ENCODE measurements at places on chromosomes 7 and 10. TPM values are rescaled to one million over a fixed set of nuclear protein-coding genes. Genes with fewer than 3 reads are reported as not detected.

GRCh38 chr10:52257692-52258075, 56.4 kb upstream of the DKK1 start:
- H3K27me3 ChIP-seq = no peaks in the 10 kb centered on the region
- DNase-seq = no peak
- no peaks in the 10 kb centered on the region for H3K36me3 ChIP-seq
- no peak overlapping the region for H3K4me3 ChIP-seq
- H3K27ac ChIP-seq = no peak overlapping the region
- no peaks in the 10 kb centered on the region for H3K4me1 ChIP-seq

DNA sequence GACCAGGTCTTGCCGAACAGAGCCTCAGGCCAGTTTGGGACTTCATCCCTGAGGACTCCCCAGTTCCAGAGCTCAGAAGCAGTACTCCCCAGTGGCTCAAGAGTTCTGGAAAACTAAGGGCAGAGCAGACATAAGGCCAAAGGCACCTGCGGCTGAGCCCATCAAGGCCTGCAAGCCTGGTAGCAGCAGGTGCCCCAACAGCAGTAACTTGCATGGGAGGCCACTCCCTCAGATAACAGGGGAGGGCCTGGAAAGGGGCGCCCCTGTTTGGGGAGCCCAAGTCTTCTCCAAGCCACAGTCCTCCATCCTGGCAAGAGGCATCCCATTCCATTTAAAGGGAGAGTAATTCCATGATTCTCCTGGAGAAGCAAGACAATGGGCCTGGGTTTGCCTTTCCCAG, 13.0 kb downstream of the POLL start:
- no peak overlapping the region for H3K27ac ChIP-seq
- peaks cover 28% of the 10 kb centered on the region for H3K27me3 ChIP-seq
- H3K4me3 ChIP-seq = no peak overlapping the region
- DNase-seq = no peak
- peaks cover 6% of the 10 kb centered on the region for H3K4me1 ChIP-seq

DNA sequence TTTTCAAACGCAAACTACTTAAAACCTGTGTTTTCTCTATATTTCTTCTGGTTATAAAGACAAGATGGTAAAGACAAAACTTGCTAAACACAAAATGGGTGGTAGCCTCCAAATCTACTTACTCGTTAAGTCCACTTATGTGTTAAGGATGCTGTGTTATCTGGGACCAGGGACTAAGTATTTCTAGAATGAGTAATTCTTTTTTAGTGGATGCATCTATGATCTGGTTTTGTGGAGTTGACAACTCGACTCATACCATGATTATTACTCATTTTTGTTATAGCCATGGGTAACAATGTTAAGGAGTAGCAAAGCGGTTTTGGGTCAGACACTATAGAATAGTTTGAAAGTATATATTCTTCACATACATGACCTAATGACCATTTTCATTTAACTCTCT, 239.5 kb upstream of the FOXP2 start:
- H3K27ac ChIP-seq = no peak overlapping the region
- H3K4me3 ChIP-seq = no peak overlapping the region
- H3K4me1 ChIP-seq = no peaks in the 10 kb centered on the region
- H3K27me3 ChIP-seq = no peaks in the 10 kb centered on the region

GRCh38 chr10:47016564-47016963, 105.3 kb downstream of the PTPN20 start:
- no peaks in the 10 kb centered on the region for H3K4me1 ChIP-seq
- no peak for DNase-seq
- H3K27me3 ChIP-seq = peaks cover 5% of the 10 kb centered on the region

DNA sequence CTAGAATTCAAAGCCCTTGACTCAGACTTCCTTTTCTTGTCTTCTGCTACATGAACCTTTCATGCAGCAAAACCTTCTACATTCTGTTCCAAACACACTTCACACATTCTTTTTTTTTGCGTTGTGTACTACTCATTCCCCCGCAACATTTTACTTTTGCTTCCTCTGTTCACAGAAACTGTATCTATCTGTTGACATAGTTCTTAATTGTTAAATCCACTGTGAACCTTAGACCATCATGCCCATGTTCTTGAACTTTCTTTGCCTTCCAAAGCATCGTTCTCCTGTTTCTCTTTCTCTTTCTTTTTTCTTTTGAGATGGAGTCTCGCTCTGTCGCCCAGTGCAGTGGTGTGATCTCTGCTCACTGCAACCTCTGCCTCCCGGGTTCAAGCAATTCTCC, 14.2 kb downstream of the CCSER2 start:
- no peaks in the 10 kb centered on the region for H3K27me3 ChIP-seq
- H3K27ac ChIP-seq = no peak overlapping the region
- DNase-seq = no peak
- H3K4me3 ChIP-seq = no peak overlapping the region

DNA sequence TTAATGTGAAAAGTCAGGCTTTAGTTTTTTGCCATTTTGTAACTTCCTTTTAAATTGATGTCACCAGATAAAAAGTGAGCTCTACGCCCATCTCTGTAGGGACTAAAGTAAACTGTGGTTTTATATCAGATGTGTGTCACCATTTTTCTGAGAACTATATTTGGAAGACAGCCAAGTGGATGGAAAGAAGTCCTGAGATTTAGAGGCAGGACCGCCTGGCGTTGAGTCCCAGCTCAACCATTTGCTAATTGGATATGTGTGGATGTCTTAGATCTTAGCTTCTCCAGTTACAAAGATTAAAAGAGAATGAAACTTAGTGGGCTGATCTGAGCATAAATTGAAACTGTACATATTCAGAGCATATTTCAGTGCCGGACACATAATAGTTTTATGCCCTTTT, 691.6 kb upstream of the CELF2 start:
- no peak overlapping the region for H3K4me3 ChIP-seq
- no peaks in the 10 kb centered on the region for H3K27me3 ChIP-seq
- H3K4me1 ChIP-seq = no peaks in the 10 kb centered on the region
- H3K27ac ChIP-seq = no peak overlapping the region

DNA sequence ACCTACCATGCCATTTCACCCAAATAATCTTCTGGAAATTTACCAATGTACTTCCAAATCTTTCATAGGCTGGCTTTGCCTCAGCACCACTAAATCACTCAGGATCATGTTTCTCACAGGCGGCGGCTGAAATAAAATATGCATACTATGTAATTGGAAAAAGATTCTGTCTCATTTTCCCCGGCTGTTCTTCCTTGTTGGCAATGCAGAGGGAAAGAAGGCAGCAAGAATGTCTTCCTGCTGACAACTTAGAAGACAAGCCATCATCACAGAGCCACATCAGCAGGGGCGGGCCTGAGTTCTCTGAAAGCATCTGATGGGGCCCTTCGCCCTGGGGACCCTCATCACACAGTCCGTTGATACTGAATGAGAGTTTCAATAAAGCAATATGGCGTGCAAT, 39.2 kb upstream of the COL1A2 start:
- H3K36me3 ChIP-seq = no peaks in the 10 kb centered on the region
- no peaks in the 10 kb centered on the region for H3K27me3 ChIP-seq
- no peaks in the 10 kb centered on the region for H3K4me1 ChIP-seq

The MSMB gene
- 1.7 TPM for total RNA-seq

The OR2A12 gene
- total RNA-seq = not detected

DNA sequence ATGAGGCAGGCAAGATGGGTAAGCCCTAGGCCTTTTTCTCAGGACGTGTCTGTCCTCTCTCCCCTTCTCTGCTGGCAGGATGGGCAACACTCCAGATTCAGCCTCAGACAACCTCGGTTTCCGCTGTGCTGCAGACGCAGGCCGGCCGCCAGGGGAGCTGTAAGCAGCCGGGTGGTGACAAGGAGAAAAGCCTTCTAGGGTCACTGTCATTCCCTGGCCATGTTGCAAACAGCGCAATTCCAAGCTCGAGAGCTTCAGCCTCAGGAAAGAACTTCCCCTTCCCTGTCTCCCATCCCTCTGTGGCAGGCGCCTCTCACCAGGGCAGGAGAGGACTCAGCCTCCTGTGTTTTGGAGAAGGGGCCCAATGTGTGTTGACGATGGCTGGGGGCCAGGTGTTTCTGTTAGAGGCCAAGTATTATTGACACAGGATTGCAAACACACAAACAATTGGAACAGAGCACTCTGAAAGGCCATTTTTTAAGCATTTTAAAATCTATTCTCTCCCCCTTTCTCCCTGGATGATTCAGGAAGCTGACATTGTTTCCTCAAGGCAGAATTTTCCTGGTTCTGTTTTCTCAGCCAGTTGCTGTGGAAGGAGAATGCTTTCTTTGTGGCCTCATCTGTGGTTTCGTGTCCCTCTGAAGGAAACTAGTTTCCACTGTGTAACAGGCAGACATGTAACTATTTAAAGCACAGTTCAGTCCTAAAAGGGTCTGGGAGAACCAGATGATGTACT, 13.1 kb downstream of the PHKG1 start:
- no peaks in the 10 kb centered on the region for H3K27me3 ChIP-seq
- no peaks in the 10 kb centered on the region for H3K4me1 ChIP-seq
- DNase-seq = peak; percentile 83
- H3K27ac ChIP-seq = no peak overlapping the region
- no peak overlapping the region for H3K4me3 ChIP-seq
- peaks cover 22% of the 10 kb centered on the region for H3K36me3 ChIP-seq

The SORCS1 gene
- 83.3 TPM for total RNA-seq

- H3K27me3 ChIP-seq = peaks cover 6% of the 10 kb centered on the region
- H3K4me3 ChIP-seq = no peak overlapping the region
- H3K4me1 ChIP-seq = no peaks in the 10 kb centered on the region
- H3K36me3 ChIP-seq = no peaks in the 10 kb centered on the region
- DNase-seq = no peak
Measured at GRCh38 chr7:93015779-93016481, 101.8 kb downstream of the SAMD9 start.

GRCh38 chr10:123750901-123751300, 84.7 kb downstream of the GPR26 start:
- H3K27me3 ChIP-seq = no peaks in the 10 kb centered on the region
- H3K27ac ChIP-seq = no peak overlapping the region
- H3K4me1 ChIP-seq = peaks cover 5% of the 10 kb centered on the region
- DNase-seq = no peak
- no peaks in the 10 kb centered on the region for H3K36me3 ChIP-seq

DNA sequence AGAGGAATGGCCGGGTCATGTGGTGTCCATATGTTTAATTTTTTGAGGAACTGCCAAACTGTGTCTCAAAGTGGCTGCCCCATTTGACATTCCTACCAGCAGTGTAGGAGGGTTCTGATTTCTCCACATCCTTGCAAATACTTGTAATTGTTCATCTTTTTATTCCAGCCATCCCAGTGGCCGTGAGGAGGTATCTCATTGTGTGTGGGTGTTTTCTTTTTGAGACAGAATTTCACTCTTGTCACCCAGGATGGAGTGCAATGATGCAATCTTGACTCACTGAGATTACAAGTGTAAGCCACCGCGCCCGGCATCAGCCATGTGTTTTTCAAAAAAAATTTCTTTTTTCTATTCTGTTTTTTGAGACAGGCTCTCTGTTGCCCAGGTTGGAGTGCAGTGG, 38.7 kb upstream of the DLG5 start:
- no peak overlapping the region for H3K27ac ChIP-seq
- DNase-seq = no peak
- H3K36me3 ChIP-seq = no peaks in the 10 kb centered on the region
- no peaks in the 10 kb centered on the region for H3K4me1 ChIP-seq
- H3K4me3 ChIP-seq = no peak overlapping the region
- H3K27me3 ChIP-seq = no peaks in the 10 kb centered on the region

The FAM25C gene
- total RNA-seq = not detected

The NKX2-3 gene
- total RNA-seq = not detected

The BMPER gene
- 72.2 TPM for total RNA-seq

DNA sequence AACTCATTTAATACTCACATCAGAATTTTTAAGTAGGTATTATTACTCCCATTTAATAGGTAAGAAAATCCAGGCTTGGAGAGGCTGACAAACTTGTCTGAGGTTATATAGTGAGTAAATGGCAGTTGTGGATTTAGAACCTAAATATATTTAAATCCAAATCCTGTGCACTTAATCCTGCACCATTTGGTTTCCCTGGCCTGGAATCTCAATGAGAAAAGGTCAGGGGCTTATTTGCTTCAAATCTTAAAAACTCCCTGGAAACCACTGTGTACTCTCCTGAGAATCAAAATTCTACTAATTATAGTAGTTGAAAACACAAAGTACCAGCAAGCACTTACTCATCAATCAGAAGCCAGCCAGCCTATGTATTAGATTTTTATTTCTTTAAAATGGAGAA, 97.7 kb downstream of the DNMBP start:
- H3K4me3 ChIP-seq = peak overlapping the region; percentile 73
- no peak overlapping the region for H3K27ac ChIP-seq
- H3K4me1 ChIP-seq = peaks cover 5% of the 10 kb centered on the region
- no peak for DNase-seq

DNA sequence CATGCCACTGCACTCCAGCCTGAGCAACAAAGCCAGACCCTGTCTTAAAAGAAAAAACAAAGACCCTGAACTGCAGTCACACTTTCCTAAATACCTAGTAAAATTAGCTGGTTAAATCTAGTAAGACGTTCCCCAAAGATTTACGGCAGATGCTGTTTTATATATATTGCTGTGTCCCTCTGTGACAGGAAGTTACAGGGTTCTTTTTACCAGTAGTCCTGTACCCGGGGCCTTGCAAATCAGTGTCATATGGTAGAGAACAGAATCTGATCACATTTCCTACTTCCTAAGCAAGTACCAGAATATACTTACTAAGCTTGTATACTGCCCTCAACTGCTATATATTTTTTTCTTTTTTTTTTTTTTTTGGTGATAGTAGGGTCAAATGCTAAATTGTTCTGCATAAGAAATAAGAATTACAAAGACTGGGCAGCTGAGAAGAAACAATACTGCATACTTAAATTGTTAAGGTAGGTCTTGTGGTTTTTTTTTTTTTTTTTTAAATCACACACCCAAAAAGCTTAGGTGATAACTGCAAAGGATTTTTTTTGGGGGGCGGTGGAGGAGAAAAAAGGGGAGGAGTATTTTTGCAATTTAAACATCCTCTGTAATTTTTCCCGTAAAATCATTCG, 27.3 kb upstream of the KMT2E start:
- H3K36me3 ChIP-seq = peaks cover 34% of the 10 kb centered on the region
- no peak overlapping the region for H3K27ac ChIP-seq
- no peak for DNase-seq

DNA sequence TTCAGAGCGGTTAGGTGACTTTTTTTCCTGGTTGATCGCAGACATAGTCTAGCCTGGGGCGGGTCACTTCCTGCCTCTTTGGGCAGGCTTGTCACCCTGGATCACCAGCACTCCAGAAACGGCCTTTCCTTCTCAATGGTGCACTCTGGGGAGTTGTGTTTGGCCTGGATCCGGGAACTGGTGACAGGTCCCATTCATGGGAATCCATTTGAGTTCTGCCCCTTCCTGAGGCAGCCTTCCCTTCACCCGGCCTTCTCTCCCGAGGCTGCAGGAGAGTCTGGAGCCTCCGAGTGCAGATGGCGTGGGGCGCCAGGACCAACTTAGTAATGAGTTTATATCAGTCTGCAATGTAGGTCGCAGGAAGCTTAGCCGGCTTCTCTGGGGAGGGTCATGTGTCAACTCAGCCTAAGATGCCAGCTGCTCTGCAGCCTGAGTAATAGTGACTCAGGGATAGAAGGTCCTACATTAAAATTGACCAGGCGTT, 54.2 kb downstream of the TACR2 start:
- no peaks in the 10 kb centered on the region for H3K4me1 ChIP-seq
- peaks cover 6% of the 10 kb centered on the region for H3K36me3 ChIP-seq
- no peak overlapping the region for H3K27ac ChIP-seq

The THSD7A gene
- total RNA-seq = 0.86 TPM

GRCh38 chr7:85630904-85631600, 444.2 kb upstream of the SEMA3D start:
- H3K27ac ChIP-seq = no peak overlapping the region
- no peaks in the 10 kb centered on the region for H3K36me3 ChIP-seq
- no peaks in the 10 kb centered on the region for H3K4me1 ChIP-seq
- H3K4me3 ChIP-seq = no peak overlapping the region
- DNase-seq = no peak

GRCh38 chr10:57696641-57697040, 571.1 kb downstream of the IPMK start:
- H3K4me1 ChIP-seq = no peaks in the 10 kb centered on the region
- H3K27ac ChIP-seq = no peak overlapping the region
- H3K36me3 ChIP-seq = no peaks in the 10 kb centered on the region
- H3K27me3 ChIP-seq = no peaks in the 10 kb centered on the region

The GNAI1 gene
- total RNA-seq = 46.4 TPM

The CYP3A7 gene
- total RNA-seq = not detected

The ALOX5 gene
- 1.1 TPM for total RNA-seq

Data from endodermal cell (in vitro differentiated cells).